Stimulated activated naive B cell treated with anti-CD40 and anti-IgM and Interleukin-4, amounts not matched to agents 10 μg/mL and 1 μg/mL and 100 μg/mL, for 72 hours (primary cell): ENCODE measurements at places on chromosomes 6 and 20.

DNA sequence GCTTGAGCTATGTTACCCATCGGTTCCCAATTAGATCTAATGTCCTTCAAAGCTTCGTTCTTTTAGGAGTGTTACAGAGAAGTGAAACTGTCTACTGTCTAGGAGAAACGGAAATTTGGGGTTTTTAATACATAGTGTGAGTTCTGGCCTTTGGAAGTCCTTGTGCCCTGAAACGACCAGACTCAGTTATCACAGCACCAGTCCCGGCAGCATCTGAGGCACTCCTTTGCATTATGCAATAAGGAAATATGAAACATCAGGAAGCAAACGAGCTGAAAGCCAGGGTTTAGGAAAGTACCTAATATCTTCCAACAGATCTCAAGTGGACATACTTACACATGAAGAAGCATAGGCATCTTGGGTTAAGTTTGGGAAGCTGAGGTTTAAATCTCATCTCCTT lies 61.8 kb upstream of the ADGRF1 start:
- H3K4me1 ChIP-seq: no peaks in the 10 kb centered on the region
- no peak for DNase-seq
- no peaks in the 10 kb centered on the region for H3K27me3 ChIP-seq
- no peaks in the 10 kb centered on the region for H3K36me3 ChIP-seq
- no peak overlapping the region for H3K4me3 ChIP-seq

GRCh38 chr6:158825951-158826306 lies 6.8 kb upstream of the EZR start:
- H3K27ac ChIP-seq: peak overlapping the region; percentile 82
- peaks cover 56% of the 10 kb centered on the region for H3K4me1 ChIP-seq
- no peaks in the 10 kb centered on the region for H3K36me3 ChIP-seq
- DNase-seq: no peak
- H3K4me3 ChIP-seq: no peak overlapping the region

DNA sequence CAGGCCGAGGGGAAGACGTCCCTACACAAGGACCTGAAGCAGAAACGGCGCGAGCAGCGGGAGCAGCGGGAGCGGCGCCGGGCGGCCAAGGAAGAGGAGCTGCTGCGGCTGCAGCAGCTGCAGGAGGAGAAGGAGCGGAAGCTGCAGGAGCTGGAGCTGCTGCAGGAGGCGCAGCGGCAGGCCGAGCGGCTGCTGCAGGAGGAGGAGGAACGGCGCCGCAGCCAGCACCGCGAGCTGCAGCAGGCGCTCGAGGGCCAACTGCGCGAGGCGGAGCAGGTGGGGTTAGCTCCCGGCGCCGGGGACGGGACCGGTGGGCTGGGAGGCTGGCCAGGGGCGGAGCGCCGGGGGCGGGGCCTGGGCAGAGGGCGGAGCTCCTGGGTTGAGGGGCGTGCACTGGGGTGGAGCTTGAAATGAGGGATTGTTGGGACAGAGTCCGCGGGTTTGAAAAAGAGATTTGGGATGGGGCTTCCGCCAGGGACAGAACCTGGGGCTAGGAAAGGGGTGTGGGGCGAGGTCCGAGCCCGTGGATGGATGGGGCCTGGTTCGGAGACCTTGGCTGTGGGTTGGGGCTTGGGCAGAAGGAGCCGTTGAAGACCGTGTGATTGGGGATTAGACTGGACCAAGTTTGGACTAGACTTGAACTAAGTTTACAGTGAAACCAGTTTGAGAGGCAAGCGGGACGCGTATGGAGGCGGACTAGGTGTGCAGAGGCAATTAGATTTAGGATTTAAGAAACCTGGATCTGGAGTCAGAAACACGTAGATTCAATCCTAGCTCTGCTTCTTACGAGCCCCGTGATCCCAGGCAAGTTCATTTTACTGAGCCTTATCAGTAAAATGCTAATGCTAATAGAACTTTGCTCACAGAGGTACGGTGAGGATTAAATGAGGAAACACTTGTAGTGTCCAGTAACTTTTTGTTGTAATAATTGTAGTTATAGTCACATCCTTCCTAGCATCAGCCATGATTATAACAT lies 20.9 kb downstream of the DEF6 start:
- H3K36me3 ChIP-seq: peaks cover 66% of the 10 kb centered on the region
- no peaks in the 10 kb centered on the region for H3K27me3 ChIP-seq
- H3K27ac ChIP-seq: no peak overlapping the region
- peaks cover 9% of the 10 kb centered on the region for H3K4me1 ChIP-seq
- DNase-seq: no peak
- no peak overlapping the region for H3K4me3 ChIP-seq

DNA sequence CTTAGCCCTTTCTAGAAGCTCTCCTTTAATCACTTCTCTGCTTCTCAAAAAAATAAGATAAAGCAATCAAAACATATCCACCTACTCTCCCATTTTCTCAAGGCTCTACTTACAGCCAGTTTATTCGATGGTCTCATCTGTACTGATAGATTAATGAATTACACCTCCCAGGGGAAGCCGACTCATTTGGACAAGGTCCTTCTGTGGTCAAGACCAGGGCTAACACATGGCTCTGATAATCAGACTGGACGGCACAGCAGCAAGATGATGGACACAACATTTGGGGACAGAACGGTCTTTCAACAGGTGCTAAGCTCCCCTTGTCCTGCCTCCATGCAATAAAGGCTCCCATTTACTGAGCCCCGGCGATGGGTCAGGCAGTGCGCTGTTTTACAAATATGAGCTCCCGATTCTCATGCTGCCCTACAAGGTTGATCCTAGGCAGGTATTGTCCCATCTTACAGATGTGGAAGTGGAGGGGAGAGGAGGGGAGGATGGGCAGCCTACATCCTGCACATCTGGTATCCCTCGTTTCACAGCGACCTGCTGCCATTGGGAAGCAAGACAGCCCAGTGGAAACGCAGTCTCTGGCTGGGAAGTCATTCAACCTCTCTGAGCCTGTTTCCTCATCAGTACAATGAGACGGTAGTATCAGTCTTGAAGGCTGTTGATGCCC lies 15.7 kb downstream of the CPNE5 start:
- H3K4me1 ChIP-seq: peaks cover 8% of the 10 kb centered on the region
- no peak for DNase-seq
- H3K36me3 ChIP-seq: no peaks in the 10 kb centered on the region

GRCh38 chr6:159981071-159981402 lies 12.2 kb downstream of the IGF2R start:
- peak overlapping the region; percentile 83 for H3K4me3 ChIP-seq
- H3K27me3 ChIP-seq: no peaks in the 10 kb centered on the region
- H3K27ac ChIP-seq: peak overlapping the region; percentile 99

DNA sequence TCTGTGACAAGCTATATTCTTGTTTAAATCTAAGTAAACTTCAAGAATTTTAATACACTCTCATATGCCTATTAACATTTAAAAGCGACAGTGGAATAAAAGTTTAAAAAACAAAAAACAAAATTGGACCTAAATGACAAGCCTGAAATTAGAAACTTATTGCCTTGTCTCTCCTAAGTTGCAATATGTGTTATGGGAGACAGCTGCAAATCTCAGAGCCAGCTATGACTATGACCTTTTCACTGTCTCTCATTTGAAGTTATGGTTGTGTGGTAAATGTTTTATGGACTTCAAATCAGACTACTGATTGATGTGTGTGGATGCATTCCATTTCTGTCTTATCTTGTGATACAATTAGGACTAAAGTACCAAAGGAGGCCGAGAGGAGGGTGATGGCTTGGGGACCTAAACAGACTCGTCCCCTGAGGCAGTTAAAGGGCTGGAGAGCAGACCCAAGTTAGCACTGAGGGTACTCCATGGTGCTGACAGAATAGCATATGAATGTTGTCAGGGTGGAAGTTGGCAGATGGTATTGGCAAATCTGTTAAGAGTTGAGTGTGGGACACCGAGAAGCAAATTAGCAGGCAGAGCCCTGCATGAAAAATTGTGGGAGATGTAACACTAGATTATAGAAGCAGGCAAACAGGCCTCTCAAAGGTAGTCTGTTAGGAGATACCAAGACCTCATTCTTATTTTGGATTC lies 930.1 kb upstream of the MAN1A1 start:
- H3K27ac ChIP-seq: no peak overlapping the region
- H3K36me3 ChIP-seq: no peaks in the 10 kb centered on the region
- H3K4me1 ChIP-seq: peaks cover 13% of the 10 kb centered on the region
- H3K27me3 ChIP-seq: no peaks in the 10 kb centered on the region
- no peak overlapping the region for H3K4me3 ChIP-seq

- no peak overlapping the region for H3K27ac ChIP-seq
- no peak for DNase-seq
- H3K4me3 ChIP-seq: no peak overlapping the region
- no peaks in the 10 kb centered on the region for H3K27me3 ChIP-seq
- H3K36me3 ChIP-seq: peaks cover 4% of the 10 kb centered on the region
These were observed 294.2 kb upstream of the JARID2 start for GRCh38 chr6:14951704-14952103.

DNA sequence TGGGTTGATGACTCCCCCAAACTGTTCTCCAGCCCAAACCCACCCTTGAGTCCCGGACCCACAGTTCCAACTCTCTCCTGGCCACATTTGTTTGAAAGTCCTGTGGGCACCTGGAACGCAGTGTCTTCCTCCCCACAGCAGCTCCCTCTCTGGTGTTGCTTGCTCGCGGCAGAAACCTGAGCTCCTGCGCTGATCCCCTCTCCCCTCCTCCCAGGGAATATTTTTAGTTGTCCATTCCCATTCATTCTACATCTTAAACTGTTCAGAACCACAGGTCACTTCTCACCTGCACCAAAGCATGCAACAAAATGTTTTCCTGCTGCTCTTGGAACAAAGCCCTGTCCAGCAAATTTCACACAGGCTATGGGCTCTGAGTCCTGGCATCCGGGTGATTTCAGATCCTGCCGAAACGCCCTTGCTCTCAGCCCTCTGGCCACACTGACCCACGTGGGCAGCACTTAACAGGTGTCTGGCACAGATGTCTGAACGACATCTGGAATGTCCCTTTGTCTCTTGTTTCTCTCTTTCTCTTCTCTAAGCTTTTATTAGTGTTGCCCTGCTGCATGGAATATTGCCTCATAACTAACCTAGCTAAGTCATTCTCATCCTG lies 27.0 kb upstream of the PMEPA1 start:
- peaks cover 34% of the 10 kb centered on the region for H3K27me3 ChIP-seq
- no peaks in the 10 kb centered on the region for H3K36me3 ChIP-seq
- H3K4me3 ChIP-seq: no peak overlapping the region
- H3K27ac ChIP-seq: no peak overlapping the region
- DNase-seq: no peak
- peaks cover 15% of the 10 kb centered on the region for H3K4me1 ChIP-seq
